ENCODE measurements at places on chromosomes 5 and 9.

DNA sequence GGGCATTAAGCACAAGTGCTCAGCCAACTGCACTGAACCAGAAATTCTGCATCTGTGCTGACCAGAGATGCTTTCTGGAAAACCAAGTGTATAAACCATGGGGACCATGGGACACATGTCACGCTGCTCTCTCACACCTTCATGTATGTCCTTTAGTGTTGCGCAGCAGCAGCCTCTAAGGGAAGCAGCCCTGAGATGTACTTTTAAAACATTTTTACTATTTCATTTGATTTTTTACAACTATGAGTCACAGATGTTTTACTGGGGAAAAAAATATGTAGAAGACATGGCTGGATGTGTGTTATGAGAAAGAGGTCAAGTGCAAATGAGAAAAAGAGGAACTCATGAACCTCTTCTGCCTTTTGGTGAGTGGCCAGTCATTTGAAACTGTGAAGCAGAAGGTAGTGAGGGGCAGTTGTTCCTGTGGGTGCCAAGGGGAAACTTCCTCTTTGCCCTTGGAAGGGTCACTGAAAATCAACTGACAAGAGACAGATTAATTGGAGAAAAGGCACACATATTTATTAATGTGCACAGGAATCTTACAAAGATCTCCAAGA lies 31.4 kb upstream of the SYK start:
- no peak for DNase-seq

DNA sequence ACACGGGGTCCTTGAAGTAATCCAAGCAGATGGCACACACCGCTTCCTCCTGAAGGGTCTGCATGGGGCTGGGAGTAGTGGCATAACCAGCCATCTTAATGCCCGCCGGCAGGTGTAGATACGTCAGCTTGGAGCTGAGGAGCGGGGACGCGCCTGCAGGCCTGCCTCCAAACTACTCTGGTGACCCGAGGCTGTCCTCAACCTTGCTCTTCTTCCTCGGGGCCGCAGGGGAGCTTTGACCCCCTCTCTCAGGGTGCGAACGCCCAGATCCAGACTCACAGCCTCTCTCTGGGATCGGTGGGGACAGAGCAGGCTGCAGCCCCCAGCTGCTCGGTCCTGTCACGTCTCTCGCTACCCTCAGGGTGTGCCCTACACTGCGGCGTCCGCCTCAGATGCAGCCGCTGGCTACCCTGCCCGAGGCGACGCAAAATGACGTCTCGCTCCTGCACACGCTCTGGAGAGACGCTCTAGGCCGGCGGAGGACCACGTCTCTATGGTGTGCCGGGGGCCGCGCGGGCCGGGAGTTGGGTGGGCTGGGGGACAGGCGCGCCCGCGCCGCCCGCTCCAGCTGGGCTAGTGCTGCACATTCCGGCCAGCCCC lies at the start of gene TRIM52:
TSS of gene TRIM52 (minus strand) at position 424 of the 600 bp plus-strand sequence. CDS start at position 94, 330 bp downstream.
- DNase-seq = peak; percentile 93

DNA sequence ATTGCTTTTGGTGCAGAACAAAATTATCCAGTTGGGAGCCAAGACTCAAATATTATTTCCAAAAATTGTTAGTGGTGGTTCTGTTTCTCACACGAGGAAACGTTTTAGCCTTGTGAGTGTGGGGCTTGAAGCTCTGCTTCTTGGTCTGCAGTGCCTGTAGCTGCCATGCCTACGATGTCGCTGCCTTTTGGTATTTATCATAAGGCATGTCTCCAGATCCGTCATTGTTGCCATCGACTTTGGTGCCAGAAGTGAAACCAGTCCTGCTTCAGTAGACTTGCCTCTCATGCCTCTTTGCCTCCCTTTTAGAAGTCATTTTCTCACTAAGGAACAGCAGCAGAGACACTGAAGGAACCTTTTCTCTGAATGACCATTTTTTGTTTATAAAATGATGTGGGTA lies 29.7 kb upstream of the CATSPER3 start:
- DNase-seq = no peak

DNA sequence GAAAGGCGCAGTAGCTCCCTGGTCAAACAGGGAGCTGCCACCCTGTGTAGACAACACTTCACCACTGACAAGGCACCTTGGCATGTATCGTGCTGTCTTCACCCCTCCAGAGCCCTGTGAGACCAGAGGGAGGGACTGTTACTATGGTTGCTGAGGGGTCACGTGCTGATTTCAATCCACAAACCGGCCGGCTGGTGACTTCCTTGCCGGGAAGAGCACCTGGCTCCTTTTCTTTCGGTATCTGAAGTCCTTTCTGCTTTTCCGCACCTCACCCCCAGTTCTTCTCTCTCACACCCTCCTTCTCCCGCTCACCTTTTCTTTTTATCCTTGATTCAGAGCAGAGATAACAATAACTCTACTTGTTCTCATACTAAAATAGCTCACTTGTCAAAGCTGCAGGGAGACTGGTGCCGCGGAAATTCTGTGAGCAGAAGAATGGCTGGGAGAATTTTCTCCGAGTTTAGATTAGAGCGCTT lies 327.2 kb downstream of the ZSWIM6 start:
- DNase-seq = no peak

- DNase-seq = no peak
Measured at GRCh38 chr5:7396713-7397454, 946 bp downstream of the ADCY2 start.

DNA sequence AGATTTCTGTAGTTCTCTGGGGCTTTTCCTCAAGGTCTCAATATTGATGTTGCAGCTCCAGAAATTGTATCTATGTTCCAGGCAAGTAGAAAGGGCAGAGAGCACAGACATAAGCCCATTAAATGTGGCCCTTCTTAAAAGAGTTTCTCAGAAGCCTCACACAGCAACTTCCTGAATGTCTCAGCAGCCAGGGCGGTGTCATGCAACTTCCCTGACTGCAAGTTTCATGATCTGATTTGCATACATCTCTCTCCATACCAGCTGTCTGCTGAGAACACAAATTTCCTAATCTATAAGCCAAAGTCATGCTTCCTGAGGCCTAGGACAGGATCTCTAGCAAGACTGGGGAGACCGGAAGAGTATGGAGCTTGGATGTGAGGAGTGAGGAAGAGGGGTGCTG lies 13.0 kb downstream of the RGS7BP start:
- no peak for DNase-seq

- peak; percentile 14 for DNase-seq
Measured at GRCh38 chr5:180648658-180649296, 623 bp downstream of the FLT4 start.

DNA sequence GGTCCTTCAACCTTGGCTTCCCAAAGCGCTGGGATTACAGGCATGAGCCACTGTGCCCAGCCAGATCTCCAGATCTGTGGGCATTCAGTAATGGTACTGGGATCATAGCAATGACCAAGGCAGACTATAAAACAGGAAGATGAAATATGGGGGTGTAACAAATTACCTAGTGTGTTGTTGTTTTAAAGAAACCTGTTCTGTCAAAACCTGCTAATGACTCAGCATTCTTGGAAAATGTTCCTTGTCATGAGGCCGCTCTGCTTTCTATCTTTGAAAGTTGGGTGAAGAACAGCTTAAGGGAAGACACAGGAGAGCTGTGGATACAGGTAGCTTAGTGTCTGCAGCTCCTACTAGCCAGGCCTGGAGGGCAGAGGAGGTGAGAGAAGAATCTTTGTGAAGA lies 19.4 kb downstream of the TARS1 start:
- no peak for DNase-seq

GRCh38 chr5:127599320-127599719 lies 49.6 kb upstream of the CTXN3 start:
- no peak for DNase-seq

DNA sequence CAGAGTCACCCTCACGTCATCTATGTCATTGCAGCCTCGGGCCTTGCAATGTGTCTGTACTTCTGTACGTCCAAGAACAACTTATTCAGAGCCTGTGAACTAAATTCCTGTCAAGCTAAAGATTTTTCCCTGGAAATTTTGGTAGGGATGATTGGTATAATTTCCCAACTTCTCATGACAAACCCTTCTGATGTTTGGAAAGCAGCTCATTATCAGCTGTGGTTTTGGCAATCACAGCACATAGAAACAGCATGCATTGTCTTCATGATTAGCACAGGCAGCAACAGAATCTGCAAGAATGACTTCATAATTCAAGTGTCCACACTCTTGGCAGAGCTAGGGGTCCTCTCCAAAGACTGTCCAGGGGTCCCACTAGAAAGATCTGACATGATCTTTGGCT lies 49.5 kb downstream of the APBA1 start:
- no peak for DNase-seq

GRCh38 chr5:147659166-147659929 lies 123.2 kb downstream of the JAKMIP2 start:
- DNase-seq = no peak

DNA sequence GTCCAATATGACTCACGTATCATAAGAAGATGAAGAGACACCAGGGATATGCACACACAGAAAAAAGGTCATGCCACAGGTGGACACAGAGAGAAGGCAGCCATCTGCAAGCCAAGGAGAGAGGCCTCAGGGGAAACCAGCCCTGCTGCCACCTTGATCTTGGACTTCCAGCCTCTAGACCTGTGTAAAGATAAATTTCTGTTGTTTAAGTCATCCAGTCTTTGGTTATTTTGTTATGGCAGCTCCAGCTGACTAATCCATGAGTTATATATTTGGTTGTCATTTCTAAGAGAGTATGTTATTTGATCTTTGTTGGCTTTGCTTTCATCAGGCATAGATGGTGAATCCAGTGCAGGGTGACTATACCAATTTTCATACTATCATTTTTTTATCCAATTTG lies 130.2 kb upstream of the DAP start:
- DNase-seq = no peak

GRCh38 chr5:169289520-169289919 lies 11.4 kb downstream of the SLIT3 start:
- no peak for DNase-seq

DNA sequence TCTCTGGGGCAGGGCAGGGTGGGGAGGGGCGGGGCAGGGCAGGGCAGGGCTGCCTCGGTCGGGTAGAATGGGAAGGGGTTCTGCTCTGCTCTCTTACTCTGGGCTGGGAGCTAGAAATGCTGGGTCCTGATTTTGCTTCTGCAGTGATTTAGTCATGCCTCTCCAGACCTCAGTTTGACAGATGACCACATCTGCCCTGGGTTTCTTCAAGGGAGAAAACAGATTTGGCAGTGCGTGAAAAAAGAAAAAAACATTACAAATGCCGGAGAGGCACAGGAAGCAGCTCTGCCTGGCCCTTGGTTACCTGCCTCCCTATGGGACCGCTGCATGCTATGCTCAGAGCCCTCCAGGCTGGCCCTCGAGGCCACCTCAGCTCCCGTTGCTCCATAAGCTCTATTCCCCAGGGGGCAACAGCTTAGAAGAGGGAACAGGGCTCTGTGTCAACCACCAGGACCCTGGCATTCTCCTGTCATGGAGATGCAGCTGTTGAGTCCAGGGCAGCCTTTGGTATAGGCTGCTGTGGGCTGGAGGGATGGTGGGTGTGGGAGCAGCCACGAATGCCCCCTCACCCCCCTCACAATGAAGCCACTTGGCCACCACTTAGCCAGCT lies 53.2 kb upstream of the UBTD2 start:
- DNase-seq = no peak

DNA sequence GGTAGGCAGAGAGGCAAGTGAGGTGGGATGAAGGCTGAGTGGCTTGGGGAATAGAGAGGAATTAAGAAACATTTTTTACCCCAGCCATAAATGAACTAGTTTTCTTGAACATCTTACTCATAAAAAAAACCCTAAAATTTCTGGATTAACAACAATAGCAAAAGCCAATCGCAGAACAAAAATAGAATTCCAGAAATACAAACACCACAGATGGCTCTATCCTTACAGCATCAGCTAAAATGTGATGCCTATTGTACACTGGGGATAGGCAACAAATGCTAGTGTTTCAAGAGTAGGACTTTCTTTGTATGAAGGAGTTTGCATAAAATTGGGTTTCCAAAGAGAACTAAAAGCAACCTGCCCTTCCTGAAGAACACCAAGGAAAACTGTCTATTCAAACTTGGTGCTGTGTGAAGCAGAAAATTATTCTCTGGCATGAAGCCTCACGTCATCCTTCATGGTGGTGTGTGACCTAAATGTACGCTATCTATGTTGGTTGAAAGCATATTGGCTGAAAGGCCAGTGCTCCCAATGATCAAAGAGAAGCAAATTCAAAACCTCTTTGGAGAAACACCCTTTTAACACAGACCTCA lies 82.9 kb downstream of the JAKMIP2 start:
- no peak for DNase-seq

- DNase-seq = no peak
Measured at GRCh38 chr9:34610434-34611206, 1.3 kb downstream of the RPP25L start.

GRCh38 chr9:35616681-35617459 lies 1.3 kb downstream of the CD72 start:
- peak; percentile 83 for DNase-seq

- no peak for DNase-seq
Measured at GRCh38 chr9:124256517-124257069, 1.2 kb upstream of the NEK6 start.

DNA sequence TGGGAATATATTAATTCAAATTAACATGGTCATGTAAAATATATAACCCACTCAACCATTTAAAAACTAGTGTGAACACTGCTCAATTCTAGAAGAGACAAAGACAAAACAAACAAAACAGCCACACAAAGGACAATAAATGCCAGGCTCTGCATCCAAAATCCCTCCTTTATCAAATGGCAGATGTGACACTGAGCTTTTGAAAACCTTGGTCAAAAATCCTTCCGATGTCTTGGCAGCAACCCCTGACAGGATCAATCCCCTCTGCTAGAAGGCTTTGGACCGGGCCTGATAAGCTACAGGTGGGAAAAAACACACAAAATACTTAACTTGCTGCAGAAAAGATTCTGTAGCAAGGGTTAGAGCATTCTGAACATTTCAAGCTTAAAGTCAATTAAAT lies 61.5 kb downstream of the ZFR start:
- no peak for DNase-seq

DNA sequence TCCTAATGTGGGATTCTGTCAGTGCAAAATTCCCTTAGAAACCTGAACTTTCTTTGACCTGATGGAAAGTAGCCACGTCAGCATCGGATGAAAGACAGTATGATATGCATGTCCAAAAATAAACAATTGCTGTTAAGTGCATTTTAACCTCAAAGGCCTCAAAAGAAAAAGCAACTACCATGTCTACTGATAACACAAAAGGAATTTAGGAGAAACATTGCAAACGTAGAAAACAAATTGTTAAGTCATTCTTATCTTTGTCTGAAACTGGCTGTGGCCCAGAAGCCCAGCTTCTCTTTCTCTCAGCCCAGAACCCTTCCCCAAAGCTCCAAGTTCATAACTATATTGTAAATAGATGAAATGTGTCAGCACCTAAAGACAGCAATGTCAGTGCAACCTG lies 11.1 kb upstream of the LHFPL2 start:
- DNase-seq = no peak

DNA sequence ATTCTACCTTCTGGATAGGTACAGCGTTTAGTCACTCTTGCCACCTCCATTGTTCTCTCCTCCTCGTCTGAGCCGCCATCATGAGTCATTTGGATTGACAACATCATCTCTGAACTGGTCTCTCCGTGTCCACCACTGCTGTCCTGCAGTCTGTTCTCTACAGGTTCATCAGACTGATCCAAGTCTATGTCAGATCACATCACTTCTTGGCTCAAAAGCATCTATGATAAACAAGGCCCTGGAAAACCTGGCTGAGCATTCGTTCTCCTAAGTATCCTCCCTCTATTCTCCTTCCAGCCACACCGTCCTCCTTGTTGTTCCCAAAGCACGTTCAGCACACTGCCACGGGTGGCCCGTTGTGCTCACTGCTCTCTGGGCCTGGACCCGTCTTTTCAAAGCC lies 50.5 kb downstream of the CTNND2 start:
- DNase-seq = no peak

Data from CD4-positive, alpha-beta T cell treated with Interleukin-12 subunit alpha and Interleukin-12 subunit beta, for 1 hour (primary cell).